NCI-H2081 (cell line): ENCODE measurements at places on chromosomes 1 and 21.

DNA sequence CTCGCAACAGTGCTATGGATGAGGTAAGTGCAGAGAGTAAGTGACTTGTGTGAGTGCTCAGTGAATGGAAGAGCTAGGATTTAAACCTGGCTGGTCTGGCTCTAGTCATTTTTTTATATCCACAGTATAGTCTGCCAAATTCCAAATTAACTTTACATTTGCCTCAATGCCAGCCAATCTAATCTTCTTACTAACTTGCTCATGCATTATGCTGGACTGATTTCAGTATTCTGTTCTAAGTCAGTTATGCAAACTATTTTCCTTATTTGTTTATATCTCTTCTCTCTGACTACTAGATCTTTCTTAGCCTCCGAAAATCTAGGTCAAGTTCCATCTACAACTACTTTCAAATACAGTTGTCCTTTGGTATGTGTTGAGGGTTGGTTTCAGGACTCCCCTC, 133.3 kb downstream of the XPR1 start:
- DNase-seq = no peak

DNA sequence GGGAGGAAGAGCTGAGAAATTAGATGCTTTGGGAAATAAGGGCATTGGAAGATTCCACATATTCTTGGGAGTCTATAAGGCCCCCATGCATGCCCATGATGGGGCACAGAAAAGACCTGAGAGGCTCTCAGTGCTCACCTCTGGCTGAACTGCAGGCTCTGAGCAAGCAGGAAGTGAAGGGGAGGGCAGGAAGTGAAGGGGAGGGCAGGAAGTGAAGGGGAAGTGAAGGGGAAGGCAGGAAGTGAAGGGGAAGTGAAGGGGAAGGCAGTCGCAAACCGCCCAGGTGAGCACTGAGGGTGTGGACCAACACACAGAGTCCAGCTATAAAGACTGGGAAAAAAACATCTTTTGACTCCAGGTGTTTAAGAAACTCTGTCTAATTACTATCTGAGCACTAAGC, 3.5 kb downstream of the KRTAP10-9 start:
- no peak for DNase-seq

DNA sequence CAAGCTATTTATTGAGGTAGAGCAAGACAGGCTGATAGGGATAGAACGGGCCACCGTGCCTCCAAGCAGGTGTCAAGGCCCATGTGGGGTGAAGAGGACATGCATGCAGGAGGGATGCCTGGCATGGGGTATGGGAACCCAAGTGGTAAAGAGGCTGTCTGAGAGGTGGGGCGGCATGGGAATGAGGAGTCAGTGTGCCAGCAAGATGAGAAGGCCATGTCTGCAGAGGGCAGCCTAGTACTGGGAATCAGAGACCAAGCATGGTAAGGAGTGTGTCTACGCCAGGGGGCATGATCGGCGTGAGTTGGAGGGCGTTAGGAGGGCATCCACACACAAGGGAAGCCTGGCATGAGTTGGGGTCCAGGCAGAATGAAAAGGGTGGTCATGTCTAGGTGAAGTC, 303.7 kb upstream of the PLD5 start:
- DNase-seq = no peak

DNA sequence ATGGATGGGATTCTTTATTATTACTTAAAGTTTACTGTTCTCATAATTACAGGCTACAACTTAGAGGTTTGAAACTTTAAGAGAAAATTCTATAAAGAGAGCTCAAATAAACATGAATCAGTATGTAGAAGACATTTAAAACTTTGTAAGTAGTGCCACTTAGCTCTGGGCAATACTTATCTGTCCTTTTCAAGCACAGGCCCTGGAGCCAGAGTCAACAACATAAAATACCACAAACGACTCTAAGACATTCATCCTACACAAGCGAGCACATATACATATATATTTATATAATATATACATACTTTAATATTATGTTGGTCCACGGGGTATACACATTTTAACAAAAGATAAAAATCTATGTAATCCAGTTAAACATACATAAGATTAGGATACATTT, 24.1 kb upstream of the TTC39A start:
- no peak for DNase-seq

GRCh38 chr1:8155528-8156186, 129.5 kb upstream of the ERRFI1 start:
- DNase-seq = no peak
